ENCODE measurements at places on chromosomes 3 and 15.

DNA sequence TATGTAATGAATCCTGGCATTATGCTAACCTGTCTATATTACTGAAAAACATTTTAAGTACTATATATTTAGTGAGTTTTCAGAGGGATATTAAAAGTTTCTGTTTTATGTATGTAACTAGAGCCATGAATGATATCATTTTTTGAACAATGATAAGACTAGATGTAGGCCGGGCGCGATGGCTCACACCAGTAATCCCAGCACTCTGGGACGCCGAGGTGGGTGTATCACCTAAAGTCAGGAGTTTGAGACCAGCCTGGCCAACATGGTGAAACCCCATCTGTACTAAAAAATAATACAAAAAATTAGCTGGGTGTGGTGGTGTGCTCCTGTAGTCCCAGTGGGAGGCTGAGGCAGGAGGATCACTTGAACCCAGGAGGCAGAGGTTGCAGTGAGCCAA lies 34.1 kb downstream of the DHX36 start:
- DNase-seq = no peak

- DNase-seq = no peak
These were observed 8.6 kb downstream of the NDUFB4 start for GRCh38 chr3:120604784-120605183.

DNA sequence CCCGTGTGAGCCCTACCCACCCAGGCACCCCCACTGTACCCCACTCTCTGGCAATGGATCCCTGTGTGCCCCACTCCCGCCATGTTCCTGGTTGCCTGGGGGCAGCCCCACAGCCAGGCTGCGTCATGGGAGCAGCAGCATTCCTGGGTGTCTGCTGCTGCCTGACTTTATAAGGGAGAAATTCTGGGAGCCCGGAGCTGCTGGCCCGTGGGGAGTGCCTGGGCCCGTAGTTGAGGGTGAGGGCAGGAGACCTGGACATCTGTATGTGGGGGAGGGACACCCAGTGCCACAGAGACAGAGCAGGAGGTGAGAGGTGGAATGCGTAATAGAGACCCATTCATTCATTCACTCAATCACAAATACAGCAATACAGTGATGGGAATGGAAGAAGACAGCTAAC lies 15.1 kb downstream of the CSPG4 start:
- no peak for DNase-seq

DNA sequence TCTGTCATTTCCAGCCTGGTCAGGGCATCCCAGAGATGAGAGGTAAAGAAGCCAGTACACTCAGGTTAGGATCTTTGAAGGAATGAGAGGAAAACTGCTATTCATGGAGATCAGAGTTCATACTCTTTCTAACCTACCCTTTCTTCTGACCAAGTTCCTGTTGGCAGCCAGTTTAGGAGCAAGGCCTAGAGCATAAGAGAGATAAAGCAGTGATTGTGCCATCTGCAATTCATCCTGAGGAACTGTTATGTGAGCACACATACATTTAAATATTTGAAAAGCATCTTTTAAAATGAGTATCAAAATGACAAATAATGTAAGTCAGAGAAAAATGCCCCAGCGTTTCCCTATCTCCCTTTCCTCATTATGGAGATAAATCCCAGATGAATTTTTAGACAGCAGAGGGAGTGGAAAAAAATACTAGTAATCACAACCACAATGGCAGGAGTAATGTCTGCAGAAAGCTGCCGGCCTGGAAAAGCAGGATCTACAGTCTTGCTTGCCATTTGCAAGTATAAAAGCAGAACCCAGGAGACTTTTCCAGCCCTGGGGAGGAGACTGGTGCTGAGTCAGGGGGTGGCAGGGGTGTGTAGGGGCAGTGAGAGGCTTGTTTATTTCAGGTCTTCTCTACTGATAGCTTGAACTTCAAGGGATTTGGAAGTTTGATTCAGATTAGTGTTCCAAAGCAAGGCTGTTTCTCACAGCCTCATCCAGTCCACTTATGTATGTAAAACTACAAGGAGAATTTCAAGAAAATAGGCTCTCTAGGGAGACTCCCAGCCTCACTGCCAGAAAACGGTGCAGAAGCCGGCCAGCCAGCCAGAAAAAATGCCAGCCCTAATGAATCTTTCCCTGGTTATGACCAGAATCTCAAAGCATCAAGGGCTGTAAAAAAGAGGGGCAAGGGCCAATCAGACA lies 1052.4 kb downstream of the TUSC7 start:
- DNase-seq = no peak

DNA sequence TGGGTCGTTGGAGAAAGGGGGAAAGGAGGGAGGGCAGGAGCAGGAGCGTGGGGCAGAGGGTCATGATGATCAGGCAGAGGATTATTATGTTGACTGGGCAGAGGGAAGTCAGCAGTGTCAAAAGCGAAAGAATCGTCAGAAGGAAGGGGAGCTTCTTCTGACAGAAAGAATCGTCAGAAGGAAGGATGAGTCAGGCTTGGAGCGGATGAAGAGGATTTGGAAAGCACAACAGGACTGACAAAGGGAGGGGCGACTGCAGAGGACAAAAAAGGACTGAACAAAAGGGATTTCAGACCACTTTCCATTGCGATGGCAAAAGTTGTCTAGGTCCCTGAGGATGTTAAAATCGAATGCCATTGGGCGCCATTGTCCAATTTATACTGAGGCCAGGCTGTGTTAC lies 1053.5 kb downstream of the SI start:
- no peak for DNase-seq

- no peak for DNase-seq
These were observed 50.9 kb upstream of the SPRED1 start for GRCh38 chr15:38201714-38202113.

- DNase-seq = no peak
These were observed 12.0 kb downstream of the CELSR3 start for GRCh38 chr3:48650723-48651122.

DNA sequence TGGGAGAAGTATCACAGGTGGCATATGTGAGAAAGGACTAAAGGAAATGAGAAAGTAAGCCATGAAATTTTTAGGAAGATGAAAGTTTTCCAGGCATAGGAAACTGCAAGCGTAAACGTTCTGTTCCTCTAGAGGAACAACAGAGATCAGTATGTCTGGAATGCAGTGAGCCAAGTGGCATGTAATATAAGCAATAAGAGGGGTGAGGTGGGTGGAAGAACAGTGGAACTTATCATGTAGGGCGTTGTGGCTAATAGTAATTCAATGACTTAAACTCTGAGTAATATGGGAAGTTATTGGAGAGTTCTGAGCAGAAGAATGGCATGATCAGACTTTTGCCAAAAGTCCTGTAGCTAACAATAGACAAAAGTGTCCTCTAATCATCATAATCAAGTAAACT lies 902.9 kb downstream of the EPHA3 start:
- DNase-seq = no peak

GRCh38 chr3:139020868-139021234 lies at the start of gene PRR23B:
Gene PRR23B, minus strand, starts transcription at chr3:139020926. Its CDS starts 265 bp downstream, at chr3:139020661.
- no peak for DNase-seq

GRCh38 chr3:137163241-137163871 lies 205.6 kb downstream of the IL20RB start:
- DNase-seq = peak; percentile 33

- no peak for DNase-seq
These were observed 24.4 kb upstream of the ABHD10 start for GRCh38 chr3:111954228-111954990.

DNA sequence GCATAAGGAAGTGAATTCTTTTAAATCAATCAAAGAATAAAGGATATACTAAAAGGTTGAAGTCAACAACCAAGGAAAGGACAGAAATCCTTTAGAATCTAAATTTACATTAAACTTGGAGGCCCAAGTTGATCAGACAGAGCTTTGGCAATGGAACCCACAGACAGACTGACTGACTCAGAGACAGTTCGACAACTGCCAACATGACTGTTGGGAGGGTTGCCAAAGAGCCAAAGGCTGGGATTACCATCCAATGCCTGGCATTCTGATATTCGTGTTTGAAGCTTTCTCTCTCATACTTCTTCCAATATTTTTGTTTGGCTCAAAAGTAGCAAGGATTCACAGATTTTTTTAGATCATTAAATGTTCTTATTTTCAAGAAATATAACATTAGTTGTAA lies 406.1 kb downstream of the PLCL2 start:
- DNase-seq = no peak

DNA sequence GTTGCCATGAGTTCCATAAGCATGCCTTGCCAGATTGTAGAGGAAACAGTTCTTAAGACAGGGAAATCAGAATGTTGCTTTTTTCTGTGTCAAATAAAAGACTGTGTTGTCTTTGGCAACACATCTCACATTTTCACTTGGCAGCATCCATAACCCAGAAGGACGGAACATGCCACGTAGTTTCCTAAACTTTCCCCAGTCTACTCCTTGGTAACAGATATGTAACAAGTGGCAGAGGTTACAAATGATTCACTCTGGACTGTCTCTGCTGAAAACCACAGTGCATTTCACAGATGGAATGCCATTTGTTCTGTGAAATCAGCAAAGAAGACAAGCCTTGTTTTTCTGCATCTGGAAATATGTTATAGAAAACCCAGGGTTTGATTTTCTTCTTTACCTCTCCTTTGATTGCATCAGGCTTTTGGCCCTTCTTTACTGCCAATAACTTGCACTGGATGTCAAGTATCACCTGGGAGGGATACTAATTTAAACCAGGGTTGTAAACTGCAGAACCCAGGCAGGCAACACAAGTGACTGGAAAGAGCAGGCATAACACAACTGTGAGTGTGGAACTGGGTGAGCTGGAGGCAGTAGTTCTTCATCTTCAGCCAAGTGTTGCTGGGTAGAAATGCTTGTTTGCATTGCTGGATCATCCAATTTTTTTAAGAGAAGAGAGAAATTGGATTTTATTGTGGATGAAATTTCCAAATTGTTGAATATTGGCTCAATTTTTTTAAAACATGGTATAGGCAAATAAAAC lies 124.4 kb upstream of the FOXB1 start:
- DNase-seq = no peak
